ENCODE measurements at places on chromosomes 3 and 15.

- DNase-seq: no peak
Observed at GRCh38 chr15:37034392-37034791, 66.0 kb downstream of the MEIS2 start.

GRCh38 chr3:191026746-191027145 lies 164.3 kb upstream of the GMNC start:
- DNase-seq: no peak

DNA sequence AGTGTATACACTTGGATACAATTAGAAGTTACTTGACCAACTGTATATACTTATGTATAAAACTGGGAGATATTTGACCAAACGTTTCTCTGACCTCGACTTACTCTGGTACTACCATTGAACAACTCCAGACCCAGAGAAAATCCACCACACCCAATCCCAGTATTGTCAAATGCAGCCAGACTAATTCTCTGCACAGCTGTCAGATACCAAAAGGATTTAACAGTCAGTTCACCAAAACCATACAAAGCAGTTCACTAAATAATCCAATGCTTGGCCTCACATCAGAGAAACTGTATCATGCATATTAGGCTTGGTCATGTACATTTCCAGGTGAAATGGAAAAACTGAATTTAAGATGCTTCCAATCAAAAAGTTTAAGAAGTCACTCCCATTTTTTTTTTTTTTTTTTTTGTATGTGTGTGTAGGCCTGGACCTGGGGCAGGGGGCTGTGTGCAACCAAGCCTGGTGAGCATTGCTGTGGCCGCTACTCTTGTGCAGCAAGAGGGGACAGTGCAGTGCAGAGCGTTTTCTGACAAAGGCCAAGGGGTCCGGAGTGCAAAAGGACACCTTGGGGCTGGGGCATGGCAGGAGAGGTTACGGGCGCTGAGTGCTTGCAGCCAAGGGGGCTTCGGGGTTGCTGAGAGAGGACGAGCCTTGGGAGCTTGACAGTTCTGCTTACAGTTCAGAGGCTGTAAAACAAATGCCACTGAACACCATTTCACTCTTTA lies 1.4 kb downstream of the TOMM70 start:
- no peak for DNase-seq

DNA sequence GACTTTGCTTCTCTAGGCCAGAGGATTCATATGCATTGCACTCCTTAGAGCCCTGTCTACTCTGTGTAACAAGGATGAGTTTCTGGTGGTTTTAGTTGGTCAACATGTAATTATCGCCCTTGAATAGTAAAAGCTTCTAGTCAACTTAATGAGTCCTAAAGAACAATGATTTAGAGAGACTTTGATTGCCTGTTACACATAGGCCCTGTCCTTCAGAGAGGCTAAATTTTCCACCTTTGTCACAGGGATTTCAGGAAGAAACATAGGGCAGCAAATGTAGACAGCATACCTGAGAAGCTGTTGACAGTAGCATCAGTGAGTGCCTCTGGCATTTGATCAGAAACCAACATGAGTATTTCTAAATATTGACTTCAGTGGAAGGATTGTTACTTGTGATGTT lies 7.1 kb downstream of the BTLA start:
- no peak for DNase-seq

DNA sequence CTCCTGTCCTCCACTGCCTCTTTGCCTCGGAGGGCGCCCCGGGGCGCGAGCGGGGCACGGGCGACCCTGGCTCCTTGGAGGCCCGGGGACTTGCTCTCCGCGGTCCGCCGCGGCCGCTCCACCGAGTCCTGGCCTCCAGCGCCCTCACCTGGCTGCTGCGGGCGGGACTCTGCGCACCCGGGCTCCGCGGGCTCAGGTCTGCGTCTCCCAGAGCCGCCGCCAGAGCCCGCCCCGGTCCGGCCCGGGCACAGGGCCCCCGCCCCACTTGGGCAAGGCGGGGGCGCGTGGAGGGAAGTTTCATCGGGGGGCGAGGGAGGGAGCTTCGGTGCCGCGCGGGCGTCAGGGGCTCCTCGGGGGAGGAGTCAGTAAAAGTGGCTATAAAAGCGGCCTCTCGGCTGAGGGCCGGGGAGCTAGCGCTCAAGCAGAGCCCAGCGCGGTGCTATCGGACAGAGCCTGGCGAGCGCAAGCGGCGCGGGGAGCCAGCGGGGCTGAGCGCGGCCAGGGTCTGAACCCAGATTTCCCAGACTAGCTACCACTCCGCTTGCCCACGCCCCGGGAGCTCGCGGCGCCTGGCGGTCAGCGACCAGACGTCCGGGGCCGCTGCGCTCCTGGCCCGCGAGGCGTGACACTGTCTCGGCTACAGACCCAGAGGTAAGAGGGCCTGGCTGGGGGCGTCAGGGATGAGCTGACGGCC lies at the start of gene CEMIP:
CEMIP (plus strand) TSS at position 407 of the 694 bp plus-strand sequence. CDS start 94,510 bp downstream, outside the sequence.
- DNase-seq: no peak

GRCh38 chr3:11739706-11740105 lies 96.0 kb upstream of the VGLL4 start:
- no peak for DNase-seq

DNA sequence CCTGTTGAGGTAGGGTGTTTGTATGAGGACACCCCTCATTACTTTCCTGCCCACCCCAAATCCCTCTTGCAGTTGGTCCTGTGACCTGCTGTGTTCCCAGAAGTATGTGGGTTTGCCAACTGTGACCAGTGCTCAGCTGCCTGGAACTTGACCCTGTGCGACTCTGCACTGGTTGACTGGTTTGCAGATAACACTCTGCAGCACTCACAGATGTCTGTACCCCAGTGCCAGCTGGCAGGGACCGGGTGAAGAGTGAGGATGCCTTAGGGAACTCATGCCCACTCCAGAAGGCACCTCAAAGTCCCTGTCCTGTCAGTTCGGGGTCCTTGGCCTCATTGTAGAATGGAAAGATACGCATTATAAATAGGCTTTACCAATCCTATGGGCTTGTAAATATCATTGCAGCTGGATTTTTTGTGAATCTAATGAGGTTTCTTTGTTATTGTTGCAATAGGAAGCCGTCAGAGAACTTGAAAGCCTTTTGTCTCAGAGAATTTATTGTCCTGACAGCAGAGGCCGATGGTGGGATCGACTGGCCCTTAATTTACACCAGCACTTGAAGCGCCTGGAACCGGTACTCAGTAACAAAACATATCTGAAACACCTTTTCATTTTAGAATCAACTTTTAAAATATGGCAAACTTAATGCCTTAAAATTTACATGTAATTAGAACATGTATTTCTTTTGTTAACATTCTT lies 18.2 kb downstream of the FAN1 start:
- no peak for DNase-seq

DNA sequence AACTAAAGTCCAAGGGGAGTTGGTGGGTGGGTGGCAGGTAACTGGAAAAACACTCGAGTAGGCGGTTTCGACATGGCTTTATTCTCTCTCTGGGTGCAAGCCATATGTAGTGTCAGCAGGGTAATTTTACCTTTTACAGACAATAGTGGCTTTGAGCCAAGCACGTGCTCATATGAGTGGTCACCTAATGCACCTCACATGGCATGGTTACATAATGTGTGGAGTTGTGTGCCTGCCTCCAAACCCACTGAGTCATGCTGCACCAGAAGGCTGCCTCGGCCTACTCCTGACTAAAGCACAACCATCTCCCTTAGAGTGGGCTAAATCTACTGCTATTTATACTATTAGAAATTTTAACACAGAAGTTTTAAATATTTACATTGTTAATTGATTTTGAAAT lies 16.5 kb downstream of the CCRL2 start:
- no peak for DNase-seq

GRCh38 chr3:140351466-140351865 lies 326.4 kb upstream of the TRIM42 start:
- no peak for DNase-seq

DNA sequence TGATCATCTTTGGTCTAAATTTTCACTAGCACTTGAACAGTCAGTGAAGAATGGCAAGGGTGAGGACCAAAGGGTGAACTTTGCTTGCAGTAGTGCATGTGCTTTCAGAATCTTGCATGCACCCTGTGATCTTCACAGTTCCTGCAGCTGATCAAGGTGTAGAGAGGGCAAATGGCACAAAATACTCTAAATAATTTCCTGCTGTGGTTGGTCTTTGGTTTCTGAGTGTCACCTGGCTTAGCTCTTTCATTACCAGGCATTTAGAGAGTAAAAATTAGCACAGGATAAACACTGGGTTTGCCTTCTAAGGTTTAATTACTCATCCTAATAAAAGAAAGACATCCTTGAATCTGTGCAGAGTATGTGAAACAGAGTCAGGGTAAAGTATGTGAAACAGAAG lies 11.4 kb downstream of the TIPARP start:
- no peak for DNase-seq

DNA sequence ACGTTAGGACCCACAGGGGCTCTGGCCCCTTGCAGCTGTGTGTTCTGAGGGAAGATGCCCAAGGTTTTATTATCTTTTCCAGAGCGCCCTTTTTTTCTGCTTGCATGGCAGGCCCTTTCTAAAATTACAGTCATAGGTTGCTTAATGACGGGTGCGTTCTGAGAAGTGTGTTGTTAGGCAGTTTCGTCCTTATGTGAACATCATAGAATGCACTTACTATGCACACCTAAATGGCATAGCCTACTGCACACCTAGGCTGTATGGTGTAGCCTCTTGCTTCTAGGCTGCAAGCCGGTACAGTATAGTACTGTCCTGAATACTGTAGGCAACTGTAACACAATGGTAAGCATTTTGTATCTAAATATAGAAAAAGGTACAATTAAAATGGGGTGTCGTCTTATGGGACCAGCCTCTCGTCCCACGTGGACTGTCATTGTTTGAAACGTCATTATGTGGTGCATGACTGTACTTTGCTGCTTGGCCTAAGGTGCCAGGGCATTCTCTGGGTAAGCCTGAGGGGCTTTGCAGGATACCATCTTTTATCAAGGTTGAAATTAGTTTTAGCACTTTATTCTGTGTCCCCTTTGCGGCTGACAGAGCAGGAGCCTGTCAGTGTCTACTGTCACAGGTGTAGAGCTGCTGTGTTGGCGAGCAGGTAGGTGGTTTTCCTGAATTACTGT lies 10.9 kb downstream of the KLF13 start:
- no peak for DNase-seq

- no peak for DNase-seq
Observed at GRCh38 chr15:67508407-67508806, 12.5 kb upstream of the C15orf61 start.

DNA sequence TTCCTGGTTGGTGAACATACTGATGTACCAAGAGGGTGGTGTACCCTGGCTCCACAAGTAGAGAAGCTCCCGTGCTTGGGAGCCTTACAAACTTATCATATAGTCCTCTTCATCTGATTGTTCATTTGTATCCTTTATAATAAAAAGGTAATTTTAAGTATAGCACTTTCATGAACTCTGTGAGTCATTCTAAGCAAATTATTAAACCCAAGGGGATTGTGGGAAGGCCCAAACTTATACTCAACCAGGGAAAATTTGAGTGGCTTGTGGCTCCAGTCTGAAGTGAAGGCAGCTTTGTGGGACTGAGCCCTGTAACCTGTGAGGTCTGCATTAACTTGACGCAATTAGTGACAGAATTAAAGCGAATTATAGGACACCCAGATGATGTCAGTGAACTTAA lies 29.0 kb downstream of the TTBK2 start:
- no peak for DNase-seq

- no peak for DNase-seq
Observed at GRCh38 chr3:23806534-23807423, 1.0 kb downstream of the UBE2E1 start.

- no peak for DNase-seq
Observed at GRCh38 chr3:140530603-140531002, 147.3 kb upstream of the TRIM42 start.

DNA sequence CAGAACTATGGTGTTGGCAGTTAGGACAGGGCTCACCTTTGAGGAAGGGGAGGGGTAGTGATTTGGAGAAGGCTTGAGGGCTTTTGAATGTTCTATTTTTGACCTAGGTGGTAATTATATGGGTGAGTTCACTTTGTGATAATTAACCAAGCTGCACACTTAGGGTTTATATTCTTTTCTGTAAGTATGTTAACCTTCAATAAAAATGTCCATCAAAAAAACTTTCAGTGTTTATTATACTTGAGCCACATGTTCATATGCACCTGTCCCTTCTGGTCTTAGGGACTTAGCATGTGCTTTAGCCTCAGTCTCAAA lies 28.4 kb downstream of the PDE8A start:
- no peak for DNase-seq

DNA sequence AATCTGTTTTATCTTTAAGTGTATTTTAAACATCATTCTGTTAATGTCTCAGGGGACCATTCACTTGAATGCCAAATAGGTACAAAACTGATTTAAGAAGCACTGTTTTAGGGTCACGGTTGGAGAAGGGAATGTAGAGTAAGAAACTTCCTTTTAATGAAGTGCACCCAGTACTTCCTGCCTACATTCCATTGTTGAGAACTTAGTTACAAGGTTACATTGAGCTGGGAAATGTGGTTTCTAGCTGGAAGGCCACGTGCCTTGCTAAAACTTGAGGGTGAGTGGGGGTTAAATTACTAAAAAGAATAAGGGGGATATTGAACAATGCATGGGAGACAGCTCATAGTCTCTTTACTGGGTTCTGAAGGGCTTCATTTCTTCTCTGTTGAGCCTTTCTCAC lies 78.3 kb upstream of the TBC1D5 start:
- no peak for DNase-seq

- no peak for DNase-seq
Observed at GRCh38 chr3:169660709-169661360, 2.7 kb downstream of the MECOM start.

DNA sequence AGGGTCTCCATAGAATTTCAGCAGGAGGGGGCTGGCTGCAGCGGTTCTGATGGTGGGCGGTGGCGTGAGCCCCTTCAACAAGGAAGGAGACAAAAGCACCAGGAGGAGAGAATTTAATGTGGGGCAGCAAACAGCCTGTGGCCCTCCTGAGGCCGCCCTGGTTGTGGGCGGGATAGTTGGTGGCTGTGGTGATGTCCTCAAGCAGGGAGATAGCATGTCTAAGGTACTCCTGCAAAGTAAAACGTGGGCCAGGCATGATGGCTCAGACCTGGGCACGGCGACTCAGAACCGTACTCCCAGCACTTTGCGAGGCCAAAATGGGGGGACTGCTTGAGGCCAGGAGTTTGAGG lies 94.0 kb downstream of the LRRK1 start:
- DNase-seq: no peak

- no peak for DNase-seq
Observed at GRCh38 chr3:76826861-76827260, 213.0 kb upstream of the ROBO2 start.

DNA sequence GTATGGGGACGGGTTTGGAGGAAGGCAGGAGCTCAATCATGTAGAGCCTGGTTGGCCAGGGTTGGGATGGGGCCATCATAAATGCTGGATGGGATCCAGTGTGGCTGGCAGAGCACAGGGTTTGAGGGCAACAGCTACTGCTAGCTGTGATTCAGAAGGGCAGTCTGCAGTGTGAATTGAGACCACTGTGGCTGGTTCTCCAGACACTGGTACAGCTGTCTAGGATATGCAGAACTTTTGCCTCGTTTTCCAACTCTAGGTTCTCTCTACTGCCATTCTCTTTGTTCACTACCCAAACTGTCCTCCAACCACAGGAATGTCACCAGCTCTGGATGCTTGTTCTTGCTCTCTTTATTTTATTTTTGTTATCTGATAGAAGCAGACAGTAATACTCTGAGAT lies 543.6 kb downstream of the AGBL1 start:
- no peak for DNase-seq
